ENCODE measurements at places on chromosomes 13 and 19.
A peak's percentile ranks its signal among the peaks of the same experiment; 100 is the strongest.

DNA sequence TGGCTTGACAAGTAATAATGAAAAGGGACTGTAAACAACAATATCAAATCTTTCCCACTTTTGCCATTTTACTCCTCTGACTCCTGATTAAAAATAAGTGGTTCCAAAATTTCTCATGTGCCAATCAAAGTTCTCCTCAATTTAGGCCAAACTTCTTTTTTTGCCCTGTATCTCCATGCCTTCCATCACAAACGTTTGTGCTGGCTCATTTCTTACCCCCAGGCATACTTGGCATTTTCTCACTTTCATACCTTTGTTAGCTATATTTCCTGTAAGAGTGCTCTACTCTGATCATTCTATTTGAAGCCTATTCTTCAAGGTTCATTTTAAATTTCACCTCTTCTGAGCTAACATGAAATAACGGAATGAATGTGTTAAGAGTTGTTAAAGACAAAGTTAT, 10.0 kb upstream of the FNDC3A start:
- DNase-seq, result no peak

DNA sequence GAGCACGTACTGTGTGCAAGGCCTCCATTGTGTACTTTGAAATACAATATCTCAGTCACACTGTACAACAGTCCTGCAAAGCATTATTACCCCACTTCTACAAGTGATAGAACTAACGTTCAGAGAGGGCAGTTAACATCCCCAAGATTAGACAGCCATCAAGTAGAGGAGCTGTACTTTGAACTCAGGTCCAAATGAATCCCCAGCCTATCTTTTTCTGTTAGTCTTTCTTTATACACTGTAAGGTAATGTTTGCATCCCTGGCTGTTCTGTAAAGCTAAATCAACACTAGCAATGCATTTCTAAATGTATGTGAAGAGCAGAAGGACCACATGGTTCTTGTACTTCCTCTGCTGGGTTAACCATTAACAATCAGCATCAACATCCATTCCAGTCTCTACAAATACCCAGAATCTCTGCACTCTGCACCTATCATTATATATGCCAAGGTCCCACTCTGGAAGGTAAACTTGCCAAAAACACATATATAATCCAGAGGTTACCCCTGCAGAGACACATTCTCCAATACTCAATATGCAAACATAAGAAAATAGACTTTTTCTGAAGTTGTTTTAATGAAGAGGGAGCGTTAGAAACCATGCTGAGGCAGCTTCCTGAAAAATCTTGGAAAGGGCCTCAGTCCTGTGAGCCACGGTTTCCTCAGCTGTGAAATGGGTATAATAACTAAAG, 182.3 kb downstream of the MZT1 start:
- no peak for DNase-seq

DNA sequence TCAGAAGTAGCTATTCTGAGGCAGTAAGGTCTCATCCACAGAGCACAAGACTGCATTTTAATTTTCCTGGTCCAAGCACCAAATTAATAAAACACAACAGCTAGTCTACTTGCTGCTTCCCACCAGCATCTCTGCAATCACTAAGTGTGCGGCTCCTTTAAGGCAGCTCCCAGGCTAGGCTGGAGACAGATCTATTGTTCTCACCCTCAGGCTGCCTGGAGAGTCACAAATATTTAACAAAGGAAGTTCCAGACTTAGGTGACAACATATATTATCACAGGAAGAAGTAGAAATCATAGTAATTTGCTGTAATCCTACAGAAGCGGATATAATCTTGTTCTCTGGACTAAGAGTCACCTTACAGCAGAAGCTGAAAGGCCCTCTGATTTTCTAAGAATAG, 2.2 kb upstream of the EID2 start:
- peak; percentile 20 for DNase-seq

DNA sequence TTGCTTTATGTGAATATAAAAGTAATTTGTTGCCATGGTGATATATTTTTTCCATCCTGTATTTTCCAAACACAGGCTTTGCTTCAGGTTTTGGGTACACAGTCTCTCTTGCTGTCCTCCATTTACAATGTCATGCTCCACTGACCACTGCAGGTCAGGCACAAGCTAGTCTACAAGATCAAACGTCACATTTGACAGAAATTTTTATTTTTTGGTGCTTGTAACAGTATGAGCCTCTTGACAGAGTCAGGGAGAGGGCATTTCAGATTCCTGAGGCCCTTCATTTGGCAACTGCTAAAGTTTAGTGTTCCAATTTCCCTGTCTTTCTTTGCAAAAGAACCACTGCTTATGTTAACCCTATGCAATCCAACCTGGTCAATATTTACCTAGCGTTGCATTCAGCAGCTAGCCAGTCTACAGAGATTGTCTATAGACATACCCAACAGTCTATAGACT, 175.0 kb downstream of the RFC3 start:
- no peak for DNase-seq

- DNase-seq, result no peak
Observed at GRCh38 chr13:45320876-45321629, 19.9 kb downstream of the TPT1 start.

DNA sequence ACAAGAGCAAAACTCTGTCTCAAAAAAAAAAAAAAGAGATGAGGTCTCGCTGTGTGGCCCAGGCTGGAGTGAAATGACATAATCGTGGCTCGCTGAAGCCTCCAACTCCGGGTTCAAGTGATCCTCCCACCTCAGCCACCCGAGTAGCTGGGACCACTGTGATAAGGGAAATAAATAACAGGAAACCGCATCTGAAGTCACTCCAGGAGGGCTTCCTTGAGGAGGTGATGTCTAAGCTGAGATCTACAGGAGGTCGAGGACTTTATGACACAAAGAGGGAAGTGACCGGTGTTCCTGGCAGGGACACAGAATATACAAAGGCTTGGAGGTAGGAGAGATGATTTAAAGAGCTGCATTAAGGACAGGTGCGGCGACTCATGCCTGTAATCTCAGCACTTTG, 8.9 kb upstream of the NR2F6 start:
- no peak for DNase-seq

GRCh38 chr13:25846222-25846984, 205.4 kb downstream of the SHISA2 start:
- DNase-seq, result peak; percentile 50

- DNase-seq, result peak; percentile 10
Observed at GRCh38 chr19:31312009-31312676, 37.1 kb downstream of the TSHZ3 start.

DNA sequence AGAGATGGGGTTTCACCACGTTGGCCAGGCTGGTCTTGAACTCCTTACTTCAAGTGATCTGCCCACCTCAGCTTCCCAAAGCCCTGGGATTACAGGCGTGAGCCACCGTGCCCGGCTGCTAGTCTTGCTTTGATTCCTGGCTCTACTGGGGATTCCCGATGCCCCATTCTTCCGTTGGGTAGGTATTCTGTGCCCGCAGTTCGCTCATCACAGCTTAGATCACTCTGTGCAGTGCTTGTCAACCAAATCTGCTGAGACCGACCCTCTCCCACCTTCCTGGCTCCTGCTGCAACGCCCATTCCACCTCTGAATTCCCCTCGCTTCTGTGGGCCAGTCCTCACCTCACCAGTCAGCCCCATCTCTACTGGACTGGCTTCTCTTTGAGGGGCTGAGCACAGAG, 4.6 kb upstream of the ZNF414 start:
- no peak for DNase-seq

GRCh38 chr19:35272122-35272719, 3.5 kb downstream of the USF2 start:
- no peak for DNase-seq

DNA sequence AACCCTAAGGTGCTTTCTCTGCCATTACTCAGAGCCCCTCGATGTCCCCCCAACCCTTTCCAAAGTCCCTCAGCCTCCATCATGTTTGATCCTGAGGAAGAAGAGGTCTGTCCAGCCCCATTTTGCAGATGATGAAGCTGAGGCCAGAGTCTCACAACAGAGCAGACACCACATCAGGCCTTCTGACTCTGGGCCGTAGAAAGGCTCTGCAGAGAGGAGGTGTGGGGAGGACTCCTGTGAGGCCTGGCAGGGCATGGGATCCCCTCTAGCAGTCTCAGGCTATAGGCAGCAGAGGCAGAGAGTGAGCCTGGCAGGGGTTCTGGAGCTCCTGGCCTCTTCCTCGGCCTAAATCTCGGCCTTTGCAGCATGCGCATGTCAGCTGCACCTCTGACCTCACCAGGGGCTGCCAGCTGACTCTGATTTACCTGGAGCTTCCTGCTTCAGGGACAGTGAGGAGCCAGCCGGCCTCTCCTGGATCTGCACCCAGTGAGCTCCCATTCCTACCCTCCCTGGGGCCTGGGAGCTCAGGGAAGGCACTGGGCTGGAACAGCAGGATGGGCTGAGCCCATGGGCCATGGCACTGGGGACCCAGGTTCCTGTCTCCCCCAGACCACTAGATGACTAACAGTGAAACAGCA, 41.7 kb upstream of the VSTM2B start:
- DNase-seq, result no peak

DNA sequence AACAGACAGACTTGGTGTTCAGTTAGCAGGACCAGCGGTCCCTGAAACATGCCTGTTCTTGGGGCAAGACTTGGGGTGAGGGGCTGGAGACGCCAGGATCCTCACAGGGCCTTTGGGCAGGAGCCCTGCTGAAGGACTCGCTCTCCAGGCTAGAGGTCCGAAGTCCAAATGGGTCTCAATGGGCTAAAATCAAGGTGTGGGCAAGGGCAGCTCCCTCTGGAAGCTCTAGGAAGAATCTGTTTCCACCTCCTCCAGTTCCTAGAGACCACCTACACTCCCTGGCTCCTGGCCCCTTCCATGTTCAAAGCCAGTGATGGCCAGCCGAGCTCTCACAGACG, 111.3 kb downstream of the TUBA3C start:
- no peak for DNase-seq

GRCh38 chr19:9187191-9187590, 8.4 kb downstream of the OR7D2 start:
- DNase-seq, result no peak

- no peak for DNase-seq
Observed at GRCh38 chr19:42352301-42353259, 27.1 kb downstream of the MEGF8 start.

DNA sequence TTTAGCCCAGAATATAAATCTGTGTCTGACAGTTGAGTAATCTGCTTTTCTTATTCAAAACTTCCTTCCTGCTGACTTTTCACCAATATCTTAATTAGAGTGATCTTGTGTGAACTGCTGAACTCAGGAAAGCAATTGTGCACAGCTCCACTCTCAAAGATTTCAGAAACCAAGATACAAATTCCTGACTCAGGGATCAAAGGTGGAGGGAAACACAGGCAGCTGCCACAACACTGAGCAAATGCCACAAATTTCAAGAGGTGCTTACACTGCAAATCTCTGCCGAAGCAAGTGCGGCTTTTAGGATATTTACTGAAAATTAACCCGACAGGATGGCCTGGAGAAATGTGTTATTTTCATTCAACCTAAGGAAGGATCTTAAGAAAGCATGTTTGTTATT, 111.4 kb downstream of the STOML3 start:
- no peak for DNase-seq

DNA sequence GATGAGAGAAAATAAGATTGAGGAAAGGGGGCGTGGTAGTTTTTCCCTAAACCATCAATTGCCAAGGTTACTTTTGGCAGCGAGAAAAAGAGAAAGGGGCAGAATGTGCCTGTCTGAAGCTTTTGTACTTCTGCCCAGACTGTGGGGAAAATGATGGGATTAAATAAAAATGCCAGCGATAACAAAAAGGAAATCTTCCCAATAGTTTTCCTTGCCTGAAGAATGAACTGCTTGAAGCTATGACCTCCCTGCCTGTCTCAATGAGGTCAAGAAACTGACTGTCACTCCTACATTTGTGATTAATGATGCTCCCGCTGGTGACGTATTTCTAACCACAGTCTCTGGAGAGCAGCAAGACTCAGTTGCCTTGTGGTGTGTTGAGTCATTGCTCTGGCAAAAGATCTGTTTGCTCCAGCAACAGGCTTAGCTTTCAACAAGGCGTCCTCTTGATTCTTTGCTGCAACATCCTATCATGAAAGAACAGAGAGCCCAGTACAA, 1051.5 kb downstream of the DIAPH3 start:
- peak; percentile 49 for DNase-seq

DNA sequence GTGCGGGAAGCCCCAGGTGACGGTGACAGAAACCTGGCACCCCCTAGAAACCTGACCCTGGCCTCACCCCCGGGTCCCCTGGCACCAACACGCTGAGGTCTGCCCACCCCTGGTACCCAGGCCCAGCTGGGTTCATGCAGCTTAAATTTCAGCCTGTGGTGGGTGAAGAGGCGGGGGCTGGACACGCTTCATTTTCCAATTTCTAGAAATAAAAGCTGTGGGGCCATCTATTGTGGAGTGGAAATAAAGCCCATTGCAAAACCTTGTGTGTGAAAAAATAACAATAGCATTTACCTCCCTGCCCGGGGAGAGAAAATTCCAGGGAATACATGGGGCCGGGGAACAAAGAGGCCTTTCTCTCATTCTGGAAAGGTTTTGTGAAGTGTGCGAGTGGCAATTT, 7.5 kb upstream of the FUT5 start:
- DNase-seq, result no peak

GRCh38 chr13:90485436-90485835, 862.1 kb upstream of the MIR17HG start:
- peak; percentile 64 for DNase-seq

- DNase-seq, result no peak
Observed at GRCh38 chr19:1970003-1970805, 29.2 kb downstream of the CSNK1G2 start.

DNA sequence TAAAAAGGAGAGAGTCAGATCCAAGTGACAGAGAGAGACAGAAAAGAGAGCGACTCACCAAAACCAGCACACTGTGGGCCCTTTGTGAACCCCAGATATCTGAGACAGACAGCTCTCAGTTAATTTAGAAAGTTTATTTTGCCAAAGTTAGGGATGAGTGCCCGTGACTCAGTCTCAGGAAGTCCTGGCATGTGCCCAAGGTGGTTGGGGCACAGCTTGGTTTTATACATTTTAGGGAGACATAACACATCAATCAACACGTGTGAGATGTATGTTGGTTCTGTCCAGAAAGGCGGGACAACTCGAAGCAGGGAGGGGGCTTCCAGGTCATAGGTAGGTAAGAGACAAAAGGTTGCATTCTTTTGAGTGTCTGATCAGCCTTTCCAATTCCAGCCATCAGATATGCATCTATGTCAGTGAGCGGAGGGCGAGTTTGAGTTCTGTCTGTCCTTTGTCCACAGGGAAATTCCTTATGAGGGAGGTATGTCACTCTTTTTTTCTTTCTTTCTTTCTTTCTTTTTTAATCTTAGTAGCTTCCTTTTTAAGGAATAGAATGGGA, 37.2 kb upstream of the ATP11A start:
- peak; percentile 28 for DNase-seq

DNA sequence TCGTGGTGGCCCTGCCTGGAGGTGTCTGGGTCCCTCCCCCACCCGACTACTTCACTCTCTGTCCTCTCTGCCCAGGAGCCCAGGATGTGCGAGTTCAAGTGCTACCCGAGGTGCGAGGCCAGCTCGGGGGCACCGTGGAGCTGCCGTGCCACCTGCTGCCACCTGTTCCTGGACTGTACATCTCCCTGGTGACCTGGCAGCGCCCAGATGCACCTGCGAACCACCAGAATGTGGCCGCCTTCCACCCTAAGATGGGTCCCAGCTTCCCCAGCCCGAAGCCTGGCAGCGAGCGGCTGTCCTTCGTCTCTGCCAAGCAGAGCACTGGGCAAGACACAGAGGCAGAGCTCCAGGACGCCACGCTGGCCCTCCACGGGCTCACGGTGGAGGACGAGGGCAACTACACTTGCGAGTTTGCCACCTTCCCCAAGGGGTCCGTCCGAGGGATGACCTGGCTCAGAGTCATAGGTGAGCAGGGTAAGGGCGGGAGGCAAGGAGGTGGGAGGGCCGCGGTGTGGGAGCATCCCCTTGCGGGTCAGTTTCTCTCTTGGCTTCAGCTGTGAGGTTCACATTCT, 19.2 kb downstream of the NECTIN2 start:
- DNase-seq, result no peak

GRCh38 chr19:7550987-7551761, 15.7 kb downstream of the PNPLA6 start:
- DNase-seq, result peak; percentile 60
